DMS 273 treated with DMSO at 0.1 percent for 48 hours (cell line): ENCODE measurements at places on chromosomes 1 and 21.

GRCh38 chr1:109185990-109186732 is 27.6 kb upstream of the SARS1 start:
- no peak for DNase-seq

DNA sequence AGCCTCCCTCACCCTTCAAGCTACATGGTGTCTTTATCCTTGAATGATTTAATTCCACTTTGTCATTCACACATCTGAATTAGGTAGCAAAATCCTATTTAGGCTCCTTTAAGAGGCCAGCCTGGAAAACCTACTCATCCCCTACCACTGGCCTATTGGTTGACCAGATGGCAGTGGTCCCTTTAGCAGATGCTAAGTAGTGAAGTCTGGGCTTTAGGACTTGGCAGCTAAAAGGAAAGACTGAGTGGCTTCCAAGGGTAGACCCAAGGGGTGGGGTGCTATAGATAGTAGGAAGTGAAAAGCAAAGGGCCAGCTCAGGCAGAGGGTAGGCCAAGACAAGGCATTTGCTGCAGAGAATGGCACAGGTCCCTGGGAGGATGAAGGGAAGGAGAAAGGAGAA is 46.6 kb downstream of the KCNJ6 start:
- DNase-seq, result peak; percentile 87

DNA sequence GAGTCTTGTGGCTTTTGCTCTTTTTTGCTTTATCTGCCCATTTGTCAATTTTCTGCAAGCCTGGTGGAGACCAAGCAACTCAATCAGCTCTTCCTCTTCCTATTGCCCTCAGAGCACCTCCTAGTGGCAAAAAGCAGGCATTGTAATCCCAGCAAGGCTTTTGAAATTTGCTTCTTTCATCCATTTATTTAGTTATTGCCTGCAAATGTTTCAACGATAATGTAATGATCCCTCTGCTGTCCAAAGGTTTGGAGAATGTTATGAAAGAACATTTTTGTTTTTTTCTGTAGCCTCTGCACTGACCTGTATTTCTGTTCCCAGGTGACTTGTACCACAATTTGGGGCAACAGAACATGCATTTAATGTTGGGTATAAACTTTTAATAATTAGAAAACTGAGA is 127.8 kb downstream of the GABPA start:
- no peak for DNase-seq

- DNase-seq, result peak; percentile 17
Observed at GRCh38 chr1:15975358-15975804, 520 bp downstream of the ZBTB17 start.

- DNase-seq, result no peak
Observed at GRCh38 chr1:47660622-47661021, 222.8 kb downstream of the FOXD2 start.

DNA sequence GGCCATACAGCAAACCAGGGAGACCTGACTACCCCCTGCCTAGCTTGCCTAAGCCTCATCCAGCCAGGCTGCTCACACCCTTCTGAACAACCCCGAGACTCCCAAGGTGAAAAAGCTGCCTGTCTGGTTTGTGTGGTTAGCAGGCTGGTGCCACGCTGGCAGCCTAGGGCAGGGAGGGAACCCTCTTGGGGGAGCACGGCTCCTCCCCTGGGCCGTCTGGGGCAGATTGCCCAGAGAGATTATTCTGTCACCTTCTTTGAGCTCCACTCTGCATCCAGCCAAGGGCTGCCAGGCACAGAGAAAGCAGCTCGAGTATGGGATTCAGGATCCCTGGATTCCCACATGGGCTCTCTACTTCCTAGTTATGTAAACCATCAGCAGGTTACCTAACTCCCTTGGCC is 27.5 kb upstream of the TCEA3 start:
- DNase-seq, result no peak

GRCh38 chr1:209403921-209404320 is 179.6 kb upstream of the CAMK1G start:
- DNase-seq, result no peak

- no peak for DNase-seq
Observed at GRCh38 chr1:6982860-6983259, 197.6 kb downstream of the CAMTA1 start.

DNA sequence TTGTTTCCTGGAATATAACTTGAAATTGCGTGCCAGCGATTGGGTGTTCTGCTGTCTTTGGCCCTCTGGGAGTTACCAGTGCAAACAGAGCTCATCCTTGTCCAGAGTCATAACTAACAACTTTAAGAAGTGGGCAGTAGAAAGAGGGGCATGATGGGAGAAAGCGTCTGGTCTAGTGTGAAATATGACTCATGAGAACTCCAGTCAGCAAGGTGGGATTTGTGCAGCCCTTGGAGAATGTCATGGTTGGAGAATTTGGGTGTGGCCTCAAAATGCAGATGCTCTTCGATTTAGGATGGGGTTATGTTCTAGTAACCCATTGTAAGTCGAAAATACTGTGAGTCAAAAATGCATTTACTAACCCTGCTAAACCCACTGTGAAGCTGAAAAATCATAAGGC is 12.9 kb downstream of the ATP1B1 start:
- no peak for DNase-seq

DNA sequence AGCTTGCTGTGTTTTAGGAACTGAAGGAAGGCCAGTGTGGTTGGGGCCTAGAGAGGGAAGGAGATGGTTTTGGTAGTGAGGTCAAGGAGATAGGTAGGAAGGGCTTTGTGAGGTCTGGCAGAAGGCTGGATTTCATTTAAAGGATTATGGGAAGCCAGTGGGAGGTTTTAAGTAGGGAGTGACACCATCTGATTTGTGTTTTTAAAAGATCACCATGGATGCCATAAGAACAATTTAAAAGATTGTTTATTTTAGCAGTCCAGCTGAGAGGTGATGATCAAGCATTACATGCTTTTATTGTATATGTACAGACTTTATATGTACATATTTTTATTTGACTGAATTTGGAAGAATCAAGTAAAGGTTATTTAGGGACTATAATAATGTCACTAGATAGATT is 26.4 kb downstream of the RGL1 start:
- no peak for DNase-seq

DNA sequence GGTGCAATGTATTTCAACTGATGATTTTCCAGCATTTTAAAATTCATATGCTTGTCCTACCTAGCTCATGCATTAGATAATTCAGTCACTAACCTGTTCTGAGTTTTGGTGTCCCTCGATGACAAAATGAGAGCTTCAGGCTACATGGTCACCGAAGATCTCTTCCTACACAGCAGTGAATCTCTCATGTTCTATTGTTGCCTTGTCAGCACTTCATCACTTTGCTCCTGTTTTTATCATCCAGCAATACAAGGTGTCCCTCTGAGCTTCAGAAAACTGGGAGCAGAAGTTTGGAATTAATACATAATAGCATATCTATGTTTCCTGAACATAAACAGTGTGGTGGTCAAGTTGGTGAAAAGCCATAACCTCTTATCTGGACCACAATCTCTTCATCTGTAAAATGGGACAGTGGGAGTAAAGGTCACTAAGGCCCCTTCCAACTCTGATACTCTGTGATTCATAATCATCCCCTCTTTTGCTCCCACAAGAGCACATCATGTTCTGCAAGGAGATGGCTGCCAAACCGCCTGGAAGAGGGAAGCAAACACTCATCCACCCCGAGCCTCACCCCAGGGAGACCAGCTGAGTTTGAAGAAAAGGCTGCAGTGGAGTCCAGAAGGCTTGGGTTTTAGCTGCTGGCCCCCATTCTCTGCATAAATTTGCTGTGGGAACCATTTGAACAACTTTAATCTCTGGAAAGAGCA is 137.9 kb upstream of the F3 start:
- DNase-seq, result no peak

GRCh38 chr1:168137515-168137821 is 738 bp upstream of the GPR161 start:
- DNase-seq, result no peak

DNA sequence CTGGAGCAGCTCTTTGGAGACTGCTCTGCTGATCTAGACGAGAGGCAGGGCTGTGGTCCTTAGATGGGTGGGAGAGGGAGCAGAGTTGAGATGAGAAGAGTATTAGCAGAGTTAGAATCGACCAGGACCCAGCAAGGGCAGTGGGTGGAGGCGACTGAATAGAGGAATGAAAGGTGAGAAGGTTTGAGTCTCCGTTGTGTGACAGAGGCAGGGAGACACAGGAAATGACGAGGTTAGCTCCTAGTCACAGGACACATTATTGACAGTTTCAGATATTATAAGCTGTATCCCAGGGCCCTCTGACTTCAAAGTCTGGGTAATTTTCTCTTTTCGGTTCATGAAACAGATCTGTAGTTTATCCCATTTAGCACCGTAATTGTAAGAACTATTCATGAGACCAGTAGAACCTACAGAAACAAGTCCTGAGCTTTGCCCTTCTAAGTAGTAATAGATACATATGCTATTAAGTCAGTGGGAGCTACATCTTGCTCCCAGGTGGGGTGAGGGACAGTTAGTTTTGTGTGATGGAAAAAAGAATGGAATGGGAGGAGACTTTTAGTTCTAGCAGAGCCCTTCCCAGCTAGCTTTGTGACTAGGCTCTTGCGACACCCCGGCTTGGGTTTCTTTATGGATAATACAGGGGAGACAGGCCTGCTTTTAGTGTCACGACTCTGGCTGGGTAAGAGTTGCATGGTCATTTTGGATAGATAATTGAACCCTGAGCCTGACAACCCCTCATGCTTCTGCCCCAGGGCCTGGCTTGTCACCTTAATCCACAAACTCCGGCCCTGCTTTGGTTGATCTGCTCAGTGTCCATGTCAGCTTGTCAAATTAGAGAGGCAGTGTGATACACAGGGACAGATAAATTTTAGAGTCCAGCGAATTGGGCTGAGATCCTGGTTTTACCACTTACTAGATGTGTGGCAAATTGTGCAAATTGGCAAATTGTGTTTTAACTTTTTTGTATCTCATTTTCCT is 70.2 kb downstream of the UCK2 start:
- no peak for DNase-seq

- no peak for DNase-seq
Observed at GRCh38 chr21:34073749-34074282, 438 bp downstream of the MRPS6 start.

- DNase-seq, result no peak
Observed at GRCh38 chr1:113247355-113247754, 143.0 kb upstream of the MAGI3 start.

GRCh38 chr1:17575797-17576518 is 36.5 kb downstream of the ARHGEF10L start:
- DNase-seq, result no peak

DNA sequence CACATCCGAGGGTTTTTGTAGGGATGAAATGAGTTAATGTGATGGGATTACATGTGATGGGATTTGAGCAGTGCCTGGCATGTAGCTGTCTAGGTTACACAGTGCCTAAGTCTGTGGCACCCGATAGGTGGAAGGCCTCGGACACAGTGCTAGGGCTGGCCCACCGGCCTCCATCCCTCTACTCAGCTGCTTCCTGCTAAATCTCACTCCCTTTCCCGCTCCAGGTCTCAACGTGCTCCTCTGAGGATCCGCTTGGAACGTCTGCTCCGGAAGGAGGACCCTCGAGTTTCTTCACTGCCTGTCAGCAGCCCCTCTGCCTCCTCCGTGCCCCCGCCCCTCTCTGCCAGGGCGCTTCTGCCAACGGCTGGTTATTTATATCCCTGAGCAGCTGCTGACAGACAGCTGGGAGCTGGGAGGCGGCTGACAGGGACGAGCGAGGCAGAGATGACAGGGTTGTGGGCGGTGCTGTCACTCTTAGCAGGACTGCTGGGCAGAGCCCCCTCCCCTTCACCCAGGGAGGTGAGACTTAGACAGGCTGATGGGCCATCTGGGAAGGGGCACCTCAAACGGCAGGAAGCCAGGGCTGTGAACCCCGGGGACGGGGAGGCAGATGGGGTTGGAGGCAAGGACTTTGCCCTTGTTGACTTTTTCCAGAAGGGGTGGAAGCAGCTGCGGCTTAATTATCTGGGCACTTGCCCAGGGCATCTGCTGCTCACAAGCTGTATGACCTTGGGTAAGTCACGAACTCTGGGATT is 26.6 kb upstream of the LRRN2 start:
- peak; percentile 85 for DNase-seq

- DNase-seq, result no peak
Observed at GRCh38 chr1:212315907-212316306, 30.7 kb downstream of the PPP2R5A start.

DNA sequence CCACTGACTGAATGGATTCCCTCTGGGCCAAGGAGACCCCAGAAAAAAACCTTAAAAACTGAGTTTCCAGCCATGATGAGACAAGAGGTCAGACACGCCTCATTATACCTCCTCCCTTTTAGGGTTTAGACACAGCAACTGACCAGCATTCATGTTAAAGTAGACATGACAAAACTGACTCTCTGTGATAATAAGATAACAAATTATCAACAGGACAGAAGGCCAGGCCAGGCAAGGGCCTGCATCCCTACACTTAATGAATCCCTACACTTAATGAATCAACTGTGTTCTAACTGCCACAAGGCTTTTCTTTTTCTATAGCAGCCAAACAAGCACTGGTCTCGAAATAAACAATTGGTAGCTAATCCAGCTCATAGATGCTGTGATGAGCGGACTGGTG is 33.3 kb upstream of the FAM89A start:
- no peak for DNase-seq

GRCh38 chr1:248758352-248758751 is 2.8 kb upstream of the LYPD8 start:
- no peak for DNase-seq

DNA sequence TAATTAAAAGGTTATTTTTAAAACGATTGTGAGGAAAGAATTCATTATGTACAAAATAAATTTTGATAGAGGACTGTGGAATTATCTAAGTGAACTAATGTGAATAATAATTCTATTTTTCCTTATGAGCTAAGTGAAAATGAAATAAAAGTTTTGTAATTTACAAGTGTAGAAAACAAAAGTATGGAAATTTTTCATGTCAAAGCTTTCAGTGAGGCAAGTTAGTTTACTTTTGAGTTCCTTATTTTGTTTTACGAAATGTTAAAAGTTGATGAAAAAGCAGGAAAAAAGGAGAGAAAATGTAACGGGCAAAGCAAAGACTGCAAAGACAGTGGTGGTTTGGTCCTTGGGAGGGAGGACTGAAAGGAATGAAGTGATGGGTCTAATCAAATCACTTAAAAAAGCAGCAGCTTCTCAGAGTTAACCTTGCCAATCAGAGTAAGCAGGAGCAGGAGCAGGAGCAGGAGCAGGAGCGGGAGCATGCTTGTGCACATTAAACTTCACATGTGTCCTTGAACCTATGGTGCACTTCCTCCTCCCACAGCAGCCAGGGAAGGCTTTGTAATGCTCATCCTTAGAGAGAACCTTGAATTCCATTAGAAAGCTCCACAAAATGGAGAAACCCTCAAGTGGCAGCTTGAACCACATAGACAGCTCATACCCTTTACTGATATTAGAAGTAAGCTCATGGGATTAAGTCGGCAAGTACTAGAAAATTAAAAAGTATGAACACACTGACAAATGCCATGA is 133.4 kb downstream of the LHX4 start:
- no peak for DNase-seq

DNA sequence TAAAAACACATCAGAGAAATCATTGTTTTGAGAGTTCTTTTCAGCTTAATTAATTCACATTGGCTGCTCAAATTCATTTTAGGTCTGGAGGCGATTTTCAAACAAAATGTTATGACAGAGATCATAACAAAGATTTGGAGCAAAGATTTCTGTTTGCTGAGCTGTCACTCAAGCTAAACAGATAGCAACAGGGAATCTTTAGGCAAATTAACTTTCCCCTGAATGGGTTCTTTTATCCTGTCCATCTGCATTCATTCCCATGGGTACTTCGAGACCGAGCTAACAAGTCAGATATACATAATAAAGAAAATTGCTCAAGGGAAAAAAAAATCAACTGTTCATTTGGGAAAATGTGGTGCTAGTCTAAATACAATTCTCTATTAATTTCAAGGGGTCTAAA is 30.2 kb upstream of the CA6 start:
- no peak for DNase-seq

GRCh38 chr1:172616195-172616594 is 42.7 kb upstream of the FASLG start:
- no peak for DNase-seq
